Stimulated activated CD8-positive, alpha-beta memory T cell treated with anti-CD3 and anti-CD28 coated beads, Interleukin-7, amount 100 ng/mL, for 1 hour (primary cell): ENCODE measurements at places on chromosomes 2 and 18.

DNA sequence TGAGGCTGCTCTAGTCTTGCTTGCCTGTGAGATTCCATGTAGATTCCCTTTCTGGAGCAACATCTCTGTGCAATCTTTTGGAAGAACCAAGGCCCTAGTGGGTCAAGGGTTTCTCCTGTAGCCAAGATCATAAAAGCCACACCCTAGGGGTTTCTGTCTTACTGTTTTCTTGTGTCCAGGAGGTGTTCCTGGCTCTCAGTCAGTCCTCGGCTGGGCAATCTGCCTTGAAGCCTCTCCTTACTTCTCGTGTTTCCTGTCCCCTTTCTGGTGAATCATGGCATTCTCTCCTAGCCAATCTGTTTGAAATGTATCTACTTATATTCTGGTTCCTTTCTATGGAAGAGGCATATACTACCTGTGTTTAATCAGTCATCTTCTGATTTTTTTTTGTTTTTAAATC lies 484.8 kb upstream of the UBE2E3 start:
- DNase-seq: no peak

DNA sequence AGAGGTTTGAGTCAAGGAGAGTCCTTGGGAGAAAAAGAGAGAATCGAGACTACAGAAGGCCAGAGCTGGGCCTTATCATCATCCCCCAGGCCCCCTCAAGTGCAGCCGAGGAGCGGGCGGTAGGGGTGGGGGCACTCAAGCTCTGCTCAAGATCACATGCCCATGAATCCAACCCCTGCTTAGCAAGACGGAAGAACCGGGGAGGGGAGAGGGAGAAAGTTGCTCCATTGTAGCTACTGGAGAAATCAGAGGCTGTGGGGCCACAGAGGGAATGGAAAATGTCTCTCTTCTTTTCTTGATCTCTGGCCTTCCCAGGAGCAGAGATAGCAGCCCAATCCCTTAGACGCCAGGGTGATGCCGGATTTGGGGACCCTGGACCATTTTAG lies 14.6 kb downstream of the SLC4A3 start:
- DNase-seq: no peak

DNA sequence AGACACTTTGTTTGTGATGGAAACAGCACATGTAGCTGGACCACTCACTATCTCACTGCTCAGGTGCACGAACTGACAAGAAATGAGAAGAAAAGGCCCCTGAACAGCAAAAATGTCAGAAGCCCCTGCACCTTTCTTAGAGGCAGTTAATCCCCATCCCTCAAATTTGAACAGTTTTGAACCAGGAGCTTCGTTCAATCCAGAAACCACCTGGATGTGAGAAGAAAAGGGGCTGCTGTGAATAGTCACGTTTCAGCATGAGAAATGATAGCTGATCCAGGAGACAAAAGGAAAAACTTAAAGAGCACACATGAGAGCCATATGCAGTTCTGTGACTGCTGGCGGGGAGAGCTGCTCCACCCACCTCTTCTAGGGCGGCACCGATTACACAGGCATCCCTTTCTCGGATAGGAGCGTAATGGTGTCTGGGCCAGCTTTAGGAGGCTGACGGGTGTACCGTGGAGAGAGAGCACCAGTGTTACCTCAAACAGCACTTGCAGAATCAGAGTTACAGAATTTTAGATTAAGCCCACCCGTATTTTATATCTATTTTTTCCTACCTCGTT lies 117.0 kb upstream of the EML6 start:
- no peak for DNase-seq

DNA sequence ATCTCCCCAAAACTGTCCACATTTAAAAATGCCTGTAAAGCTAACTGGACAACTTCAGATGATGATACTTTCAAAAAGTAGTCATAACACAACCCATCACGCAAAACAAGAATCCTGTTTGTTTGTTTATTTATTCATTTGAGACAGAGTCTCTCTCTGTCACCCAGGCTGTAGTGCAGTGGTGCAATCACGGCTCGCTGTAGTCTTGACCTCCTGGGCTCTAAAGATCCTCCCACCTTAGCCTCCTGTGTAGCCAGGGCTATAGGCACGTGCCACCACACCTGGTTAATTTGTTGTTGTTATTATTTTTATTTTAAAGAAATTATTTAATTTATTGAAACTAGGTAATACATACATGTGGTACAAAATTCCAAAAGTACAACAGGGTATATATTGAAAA lies 94.8 kb downstream of the RAPGEF4 start:
- no peak for DNase-seq

DNA sequence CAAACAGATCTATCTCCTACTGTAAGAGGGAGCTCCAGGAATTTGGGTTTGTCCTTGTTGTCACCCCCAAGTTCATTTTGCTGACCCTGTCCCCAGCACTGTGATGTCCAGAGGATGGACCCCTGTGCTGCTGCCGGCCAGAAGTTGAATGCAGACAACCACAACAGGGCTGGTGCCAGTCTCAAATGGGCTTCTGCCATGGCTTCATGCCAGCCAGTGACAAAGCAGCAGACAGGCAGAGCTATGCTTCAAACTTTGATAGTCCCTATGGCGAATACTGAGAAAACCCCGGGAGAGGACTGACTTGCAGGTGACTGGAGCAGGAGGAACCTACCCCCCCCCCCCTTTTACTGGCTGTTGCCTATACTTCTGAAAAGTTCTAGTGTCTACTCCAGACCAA lies 3.2 kb downstream of the SMAD7 start:
- DNase-seq: no peak

GRCh38 chr18:5030636-5031035 lies 166.4 kb downstream of the AKAIN1 start:
- DNase-seq: no peak

- no peak for DNase-seq
Observed at GRCh38 chr18:57807336-57808117, 4.4 kb upstream of the ATP8B1 start.
